T-helper 2 cell treated with Interferon-gamma antibody and Interleukin-4, amounts not matched to agents 5 μg/mL and 100 μg/mL, for 36 hours (primary cell): ENCODE measurements at places on chromosomes 5 and 9.

GRCh38 chr5:143013176-143013891 is 243.2 kb downstream of the ARHGAP26 start:
- no peak for DNase-seq

DNA sequence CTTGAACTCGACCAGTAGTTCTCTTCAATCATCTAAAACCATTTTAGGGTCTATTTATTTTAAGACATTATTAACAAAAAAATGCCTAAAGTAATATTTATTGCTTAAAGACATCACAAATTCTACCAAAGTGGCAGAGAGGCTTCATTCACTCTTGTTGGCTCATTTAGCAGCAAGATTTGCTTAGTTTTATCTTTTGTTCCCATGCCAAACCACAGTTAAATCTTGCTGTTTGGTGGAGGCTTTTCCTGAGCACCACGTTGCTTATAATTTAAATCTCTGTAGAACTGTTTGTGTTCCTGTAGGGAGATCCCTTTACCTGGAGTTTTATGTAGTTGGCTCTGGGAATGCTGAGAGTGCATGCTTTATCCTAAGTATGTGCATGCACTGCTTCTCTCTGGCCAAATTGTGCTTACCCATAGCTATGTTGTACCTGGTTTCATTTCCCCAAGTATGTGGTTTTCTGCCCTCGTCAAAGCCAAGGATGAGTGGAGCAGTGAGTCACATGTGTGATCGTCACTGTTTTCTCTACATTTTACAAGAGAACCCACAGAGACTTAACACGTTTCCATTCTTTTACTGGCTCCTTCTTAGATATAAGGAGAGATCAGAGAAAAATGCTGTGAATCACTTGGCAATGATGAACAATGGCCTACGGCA is 42.1 kb upstream of the MAST4 start:
- peak; percentile 58 for DNase-seq

DNA sequence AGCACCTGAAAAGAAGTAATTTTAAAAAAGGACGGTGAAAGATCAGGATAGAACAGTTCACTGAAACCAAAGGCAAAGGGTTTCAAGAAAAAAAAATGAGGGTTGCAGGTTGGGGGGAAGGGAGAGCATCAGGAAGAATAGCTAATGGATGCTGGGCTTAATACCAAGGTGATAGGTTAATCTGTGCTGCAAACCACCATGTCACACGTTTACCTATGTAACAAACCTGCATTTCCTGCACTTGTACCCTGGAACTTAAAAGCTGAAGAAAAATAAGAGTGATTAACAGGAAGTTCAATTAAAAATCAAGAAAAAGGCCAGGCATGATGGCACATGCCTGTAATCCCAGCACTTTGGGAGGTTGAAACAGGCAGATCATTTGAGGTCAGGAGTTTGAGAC is 44.1 kb upstream of the RNF38 start:
- DNase-seq = no peak

DNA sequence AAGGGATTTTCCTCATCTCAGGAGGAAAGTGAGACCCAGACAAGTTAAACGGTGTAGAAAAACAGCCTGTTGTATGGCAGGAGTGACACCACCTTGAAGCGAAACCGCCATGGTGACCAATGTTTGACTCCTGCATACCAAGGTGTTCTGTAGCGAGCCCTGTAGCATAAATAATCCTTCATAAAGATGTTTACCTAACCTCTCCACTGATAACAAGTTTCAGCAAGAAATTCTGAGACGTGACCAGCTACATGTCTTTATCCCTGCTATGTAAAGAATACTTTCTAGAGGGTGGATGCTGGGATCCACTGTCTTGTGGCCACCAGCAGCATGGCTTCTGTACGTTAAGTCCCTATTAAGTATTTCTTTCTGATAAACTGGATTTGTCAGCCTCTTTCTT is 148.1 kb downstream of the MPDZ start:
- no peak for DNase-seq

DNA sequence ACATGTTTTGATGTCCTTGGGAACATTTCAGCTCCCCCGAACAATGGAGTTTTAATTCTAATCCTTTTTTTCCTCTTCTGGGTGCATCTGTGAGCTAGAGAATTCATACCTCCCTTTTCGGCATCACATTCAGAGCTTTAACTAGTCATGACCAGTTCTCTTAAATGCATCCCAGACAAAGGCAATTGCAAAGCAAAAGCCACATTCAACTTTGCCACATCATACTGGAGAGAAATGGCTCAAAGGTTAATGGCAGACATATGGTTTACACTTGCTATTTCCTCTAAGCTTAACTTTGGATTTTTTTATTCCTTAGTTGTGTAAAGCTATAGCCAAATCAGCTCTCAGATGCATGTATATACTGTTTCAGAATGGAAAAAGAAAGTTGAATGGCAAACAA is 153.3 kb downstream of the ESM1 start:
- no peak for DNase-seq

GRCh38 chr5:14507156-14507941 is 74.2 kb upstream of the OTULINL start:
- no peak for DNase-seq

- no peak for DNase-seq
Measured at GRCh38 chr5:73280821-73281746, 108.1 kb downstream of the TMEM174 start.
